ENCODE measurements at places on chromosomes 1 and 21. TPM values are rescaled to one million over a fixed set of nuclear protein-coding genes. Genes with fewer than 3 reads are reported as not detected.

The S100A7 gene
- total RNA-seq = not detected

The TIE1 gene
- 27.7 TPM for total RNA-seq

The DIRAS3 gene
- total RNA-seq = 37.8 TPM

The SPRR1A gene
- total RNA-seq = not detected

The VPS13D gene
- total RNA-seq = 68.2 TPM

The F5 gene
- total RNA-seq = 0.97 TPM

The MORC3 gene
- total RNA-seq = 18.5 TPM

The LCE1D gene
- not detected for total RNA-seq

The TRIM67 gene
- total RNA-seq = 0.24 TPM

DNA sequence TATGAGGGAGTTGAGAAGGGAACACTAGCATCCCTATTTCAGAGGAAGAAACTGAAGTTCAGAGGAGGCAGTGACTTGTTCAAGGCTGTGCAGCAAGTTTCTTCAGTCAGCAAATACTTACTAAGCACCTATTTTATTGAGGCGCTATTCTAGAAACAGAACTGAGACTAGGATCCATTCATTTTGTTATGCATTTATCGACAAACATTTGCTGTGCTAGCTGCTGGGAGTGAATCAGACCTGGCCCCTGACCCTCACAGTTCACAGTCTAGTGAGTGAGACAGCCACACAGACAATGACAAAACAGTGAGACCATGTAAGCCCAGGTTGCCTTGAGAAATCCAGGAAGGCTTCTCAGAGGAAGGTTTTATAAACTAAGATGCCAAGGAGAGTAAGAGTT lies 28.2 kb downstream of the TRIM62 start:
- DNase-seq = no peak

DNA sequence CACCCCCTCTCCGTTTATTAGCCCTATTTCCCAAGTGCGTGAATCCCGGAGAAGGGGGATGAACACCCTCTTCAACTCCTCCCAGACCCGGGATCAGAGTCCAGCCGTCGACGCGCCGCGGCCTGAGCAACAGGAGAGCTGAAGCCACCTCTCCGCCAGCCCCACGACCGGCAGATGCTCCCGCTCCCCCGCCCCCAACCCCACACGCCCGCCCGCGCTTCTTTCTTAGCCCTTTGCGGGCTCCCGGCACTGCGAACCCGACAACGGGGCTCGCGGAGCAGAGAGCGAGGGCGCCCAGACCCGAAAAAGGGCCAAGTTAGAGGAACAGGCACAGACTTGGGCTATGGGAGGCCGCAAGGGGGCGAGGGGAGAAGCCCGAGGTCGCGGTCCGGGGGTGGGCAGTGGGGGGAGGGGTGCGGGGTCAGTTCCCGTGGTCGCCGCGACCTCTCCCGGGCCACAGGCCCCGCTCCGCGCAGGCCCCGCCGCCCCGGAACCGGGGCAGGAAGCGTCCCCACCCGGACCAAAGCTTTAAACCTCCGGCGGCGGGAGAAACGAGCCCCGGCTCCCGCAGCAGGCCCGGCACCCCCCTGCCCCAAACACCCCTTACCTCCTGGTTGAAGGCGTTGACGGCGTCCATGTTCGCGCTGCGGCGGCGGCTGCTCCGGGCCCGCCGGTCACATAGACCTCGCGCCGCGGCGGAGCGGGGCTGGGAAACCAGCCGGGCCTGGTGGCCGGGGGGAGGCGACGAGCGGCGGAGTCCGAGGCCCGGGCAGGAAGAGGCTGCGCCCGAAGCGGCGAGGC lies 662 bp downstream of the SCAF4 start:
- no peak for DNase-seq

- DNase-seq = peak; percentile 72
Observed at GRCh38 chr1:70706381-70707037, 295.4 kb downstream of the CTH start.

GRCh38 chr1:171113382-171113781 lies 22.7 kb downstream of the FMO3 start:
- no peak for DNase-seq

DNA sequence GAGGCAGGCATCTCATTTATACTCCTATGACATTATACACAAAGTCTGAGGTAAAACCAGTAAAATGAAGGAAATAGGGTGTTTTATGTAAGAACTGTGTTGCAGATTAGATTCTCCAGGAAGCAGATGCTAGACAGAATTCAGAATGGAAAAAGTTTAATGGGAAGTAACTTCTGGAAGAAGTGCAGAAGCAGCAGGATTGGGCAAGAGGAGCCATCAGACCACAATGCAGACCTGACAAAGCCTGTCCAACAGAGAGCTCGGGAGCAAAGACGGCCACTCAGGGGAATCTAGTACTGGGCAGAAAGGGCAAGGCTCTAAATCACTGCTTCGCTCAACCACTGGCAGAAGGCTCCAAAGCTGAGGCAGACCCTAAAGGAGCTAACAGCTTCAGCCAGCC lies 33.7 kb downstream of the FBXO42 start:
- no peak for DNase-seq

GRCh38 chr1:85450832-85451231 lies 14.1 kb downstream of the DDAH1 start:
- DNase-seq = no peak

- no peak for DNase-seq
Observed at GRCh38 chr1:92536980-92537884, 50.5 kb upstream of the GFI1 start.

GRCh38 chr21:45303751-45304475 lies 16.2 kb upstream of the POFUT2 start:
- peak; percentile 68 for DNase-seq

GRCh38 chr1:110234691-110235090 lies 24.6 kb downstream of the KCNC4 start:
- no peak for DNase-seq

- no peak for DNase-seq
Observed at GRCh38 chr1:183651612-183652011, 1.5 kb downstream of the APOBEC4 start.

DNA sequence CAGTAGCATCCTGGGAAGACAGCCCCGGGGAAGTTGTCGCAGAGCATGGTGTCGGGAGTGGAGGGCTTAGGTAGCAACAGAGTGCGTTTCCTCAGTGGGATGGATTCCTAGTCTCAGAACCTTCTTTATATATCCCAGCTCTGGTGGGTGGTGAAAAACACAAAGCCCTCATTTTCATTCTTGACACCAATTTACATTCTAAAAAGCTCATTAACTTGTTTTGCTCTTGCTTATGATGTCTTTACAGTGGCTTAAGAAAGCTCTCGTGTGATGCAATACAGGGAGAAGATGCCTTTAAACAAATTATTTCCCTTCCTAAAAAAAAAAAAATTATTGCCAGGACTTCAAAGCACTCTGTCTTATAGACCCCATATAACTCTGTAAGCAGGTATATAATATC lies at the start of gene KRTAP8-1:
Gene KRTAP8-1, minus strand, starts transcription at position 101 of the 400 bp plus-strand sequence. Its CDS starts 54 bp downstream, at position 47.
- DNase-seq = no peak

DNA sequence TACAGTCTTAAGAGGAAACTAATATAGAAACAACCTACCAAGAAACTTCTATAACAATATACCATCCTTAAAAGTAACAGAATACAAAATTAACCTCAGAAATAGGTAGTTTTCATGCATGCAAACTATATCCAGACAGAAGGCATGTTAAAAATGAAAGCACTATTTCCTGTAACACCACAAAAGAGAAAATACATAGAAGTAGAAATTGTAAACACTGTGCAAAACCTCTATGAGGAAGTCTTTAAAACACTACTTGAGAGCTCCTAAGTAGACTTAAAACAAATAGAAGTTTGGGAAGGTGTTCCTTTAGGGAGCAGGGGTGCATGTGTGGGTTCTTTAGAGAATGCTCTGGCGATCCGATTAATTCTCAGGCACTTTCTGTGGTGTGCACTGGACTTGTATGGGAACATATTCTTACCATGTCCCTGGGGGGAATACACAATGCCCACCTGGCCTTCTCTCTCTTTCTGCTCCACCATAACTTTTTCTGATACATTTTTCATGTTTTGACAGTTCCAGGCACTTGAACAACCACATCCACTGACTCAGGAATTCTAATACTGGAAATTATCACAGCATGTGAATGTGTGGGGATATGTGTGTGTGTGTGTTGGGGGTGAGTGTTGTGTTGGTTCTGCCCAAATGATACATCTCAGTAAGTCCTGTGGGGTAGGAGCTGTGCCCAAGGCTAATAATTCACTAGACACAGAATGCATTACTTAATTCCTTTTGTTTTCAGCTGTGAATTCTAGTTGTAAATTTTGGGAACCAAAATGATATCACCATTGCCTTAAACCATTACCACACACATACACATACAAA lies 866.3 kb upstream of the B3GALT2 start:
- no peak for DNase-seq

- peak; percentile 67 for DNase-seq
Observed at GRCh38 chr1:175757381-175758015, 14.1 kb upstream of the TNR start.

DNA sequence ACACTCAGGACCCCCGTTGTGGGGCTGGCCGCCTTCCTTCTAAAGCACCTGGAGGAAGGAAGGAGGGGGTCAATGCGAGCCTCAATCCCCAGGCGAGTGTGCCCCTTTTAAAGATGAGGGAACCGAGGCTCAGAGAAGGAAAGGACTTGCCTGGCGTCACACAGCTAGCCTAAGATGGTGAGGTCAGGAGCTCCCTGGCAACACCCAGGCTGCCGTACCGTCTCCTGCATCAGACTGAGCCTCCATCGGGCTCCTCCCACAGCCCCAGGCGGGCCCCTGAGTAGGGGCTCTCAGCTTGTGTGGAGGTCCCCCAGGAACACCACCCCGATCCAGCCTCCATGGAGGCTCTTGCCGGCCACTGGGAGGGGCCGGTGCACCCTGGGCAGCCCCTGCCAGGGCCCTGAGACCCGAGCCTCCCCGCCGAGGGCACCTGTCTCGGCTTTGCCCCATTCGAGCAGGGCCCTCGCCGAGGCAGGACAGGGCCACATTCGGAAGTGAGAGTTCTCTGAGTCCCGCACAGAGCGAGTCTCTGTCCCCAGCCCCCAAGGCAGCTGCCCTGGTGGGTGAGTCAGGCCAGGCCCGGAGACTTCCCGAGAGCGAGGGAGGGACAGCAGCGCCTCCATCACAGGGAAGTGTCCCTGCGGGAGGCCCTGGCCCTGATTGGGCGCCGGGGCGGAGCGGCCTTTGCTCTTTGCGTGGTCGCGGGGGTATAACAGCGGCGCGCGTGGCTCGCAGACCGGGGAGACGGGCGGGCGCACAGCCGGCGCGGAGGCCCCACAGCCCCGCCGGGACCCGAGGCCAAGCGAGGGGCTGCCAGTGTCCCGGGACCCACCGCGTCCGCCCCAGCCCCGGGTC lies at the start of gene AIRE:
Gene AIRE, plus strand, starts transcription at position 739 of the 855 bp plus-strand sequence. CDS start 131 bp downstream, outside the sequence.
- DNase-seq = no peak

- DNase-seq = no peak
Observed at GRCh38 chr1:116950517-116951199, 40.9 kb downstream of the PTGFRN start.

- DNase-seq = no peak
Observed at GRCh38 chr1:222053790-222054294, 312.0 kb upstream of the DUSP10 start.

DNA sequence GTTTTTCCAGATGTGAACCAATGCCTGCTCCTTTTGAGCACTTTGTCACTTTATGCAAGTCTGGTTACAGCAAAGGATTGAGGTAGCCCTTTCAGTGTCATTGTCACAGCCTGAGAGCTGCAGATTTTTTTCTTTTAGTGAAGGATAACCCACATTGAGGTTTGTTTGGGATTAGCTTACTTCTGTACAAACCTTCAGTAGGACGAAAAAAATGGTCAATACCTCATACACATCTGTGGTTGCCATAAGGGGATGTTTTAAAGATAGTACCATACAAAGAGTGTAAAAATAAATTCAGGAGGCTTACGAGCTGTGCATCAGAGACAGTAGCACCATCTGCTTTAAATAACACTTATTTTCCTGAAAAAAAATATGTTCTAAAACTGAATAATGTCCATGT lies 566.0 kb downstream of the AJAP1 start:
- DNase-seq = no peak

DNA sequence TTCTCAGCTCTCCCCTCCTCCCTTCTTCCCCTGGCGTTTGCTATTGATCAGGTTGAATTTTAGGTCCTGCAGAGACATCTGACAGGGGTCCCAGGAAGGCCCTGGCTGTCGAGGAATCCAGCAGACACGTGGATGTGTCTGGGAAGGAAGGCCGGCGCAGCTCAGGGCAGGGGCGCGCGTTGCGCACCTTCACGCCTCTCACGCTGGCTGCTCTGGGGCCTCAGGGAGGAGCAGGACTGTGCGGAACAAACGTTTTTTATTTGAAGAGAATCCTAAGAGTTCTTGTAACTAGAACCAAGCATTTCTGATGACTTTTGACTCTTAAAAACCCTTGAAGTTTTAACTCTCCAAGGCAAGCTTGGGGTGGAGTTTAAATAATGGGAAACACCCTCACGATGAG lies 54.2 kb downstream of the SLC37A1 start:
- DNase-seq = peak; percentile 46

DNA sequence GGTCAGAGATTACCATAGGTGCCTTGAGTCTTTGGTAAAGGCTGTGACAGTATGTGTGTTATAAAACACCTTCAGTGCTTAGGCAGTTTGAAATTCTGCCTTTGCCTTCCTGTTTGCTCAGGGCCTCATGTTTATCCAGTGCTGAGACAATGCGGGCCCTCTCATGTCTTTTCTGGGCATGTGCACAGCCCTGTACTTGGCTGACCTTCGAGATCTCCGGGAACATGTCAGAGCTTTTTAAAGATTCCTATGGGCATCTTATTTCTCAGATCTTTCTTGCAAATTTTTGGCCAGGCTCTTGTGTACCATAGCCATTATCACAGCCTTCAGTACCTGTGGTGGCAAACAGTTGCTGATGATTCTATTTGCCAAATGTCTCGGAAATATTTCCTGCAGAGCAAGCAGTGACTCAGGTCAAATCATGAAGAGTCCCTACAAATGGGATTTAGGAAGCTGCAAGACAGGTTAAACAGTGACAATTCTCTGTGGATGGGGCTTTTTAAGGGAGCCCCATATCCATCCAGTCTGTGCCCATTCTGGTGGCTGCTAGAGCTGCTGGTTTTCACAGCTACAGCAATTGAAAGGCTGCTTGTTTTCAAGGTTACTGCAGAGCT lies 42.1 kb downstream of the HOOK1 start:
- DNase-seq = no peak

- DNase-seq = no peak
Observed at GRCh38 chr1:22330092-22330759, 121.4 kb upstream of the ZBTB40 start.

DNA sequence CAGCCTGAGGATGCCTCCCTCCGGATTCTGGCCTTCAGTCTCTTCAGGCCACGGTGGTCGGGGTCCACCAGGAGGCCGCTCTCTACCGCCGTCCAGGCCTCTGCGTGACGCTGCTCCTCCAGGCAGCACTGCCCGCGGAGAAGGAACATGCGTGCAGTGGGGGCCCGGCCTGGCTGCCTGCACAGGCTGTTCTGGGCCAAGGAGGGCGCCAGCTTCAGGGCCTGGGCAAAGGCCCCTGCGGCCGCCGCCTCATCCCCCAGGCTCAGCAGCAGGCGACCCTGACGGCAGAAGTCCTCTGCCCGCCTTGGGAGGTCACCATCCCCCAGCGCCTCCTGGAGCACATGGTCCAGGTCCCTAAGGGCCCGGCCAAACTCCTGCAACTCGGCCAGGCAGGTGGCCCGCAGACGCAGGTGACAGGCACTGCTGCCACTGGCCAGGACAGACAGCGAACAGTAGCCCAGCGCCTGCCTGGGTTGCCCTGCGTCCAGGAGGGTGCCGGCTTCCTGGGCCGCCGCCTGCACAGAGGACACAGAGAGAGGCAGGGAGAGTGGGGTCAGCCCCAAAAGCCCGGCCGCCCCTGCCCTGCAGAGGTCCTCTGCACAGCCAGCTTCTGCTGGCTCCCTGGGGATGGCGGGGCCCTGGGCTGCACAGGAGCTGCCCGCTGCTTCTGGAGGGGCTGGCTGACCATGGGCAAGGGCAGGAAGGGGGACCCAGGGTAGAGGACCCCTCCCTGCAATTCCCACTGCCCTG lies 8.7 kb upstream of the MMEL1 start:
- DNase-seq = peak; percentile 64

GRCh38 chr1:47616036-47616435 lies 178.2 kb downstream of the FOXD2 start:
- DNase-seq = no peak
